Esophagus muscularis mucosa (tissue), 4 donors: ENCODE measurements at places on chromosomes 1 and 21. TPM values are rescaled to one million over a fixed set of nuclear protein-coding genes. Genes with fewer than 3 reads are reported as not detected.

DNA sequence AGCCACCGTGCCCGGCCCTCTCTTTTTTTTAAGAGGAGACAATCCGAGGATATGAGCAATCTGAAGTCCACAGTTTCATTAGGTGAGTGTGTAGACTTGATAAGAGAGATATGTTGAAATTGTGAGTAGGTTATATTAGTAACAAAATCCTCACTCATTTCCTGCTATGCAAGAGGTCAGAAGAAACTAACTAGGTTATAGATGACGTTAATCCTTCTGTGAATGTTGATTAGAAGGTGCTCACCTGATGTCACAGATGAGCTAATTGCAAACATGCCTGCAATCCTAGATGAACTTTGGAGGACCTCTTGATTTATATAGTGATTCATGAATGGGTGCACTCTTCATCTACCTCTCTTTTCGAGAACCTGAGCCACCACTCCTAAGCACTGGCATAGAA, 29.3 kb downstream of the NTMT2 start:
- DNase-seq, result no peak

TBX15 gene
- total RNA-seq, result 1.2 TPM

- no peak for DNase-seq
Observed at GRCh38 chr1:164699815-164700491, 141.0 kb downstream of the PBX1 start.

- no peak for DNase-seq
Observed at GRCh38 chr1:226738421-226738994, 574 bp downstream of the ITPKB start.

DNA sequence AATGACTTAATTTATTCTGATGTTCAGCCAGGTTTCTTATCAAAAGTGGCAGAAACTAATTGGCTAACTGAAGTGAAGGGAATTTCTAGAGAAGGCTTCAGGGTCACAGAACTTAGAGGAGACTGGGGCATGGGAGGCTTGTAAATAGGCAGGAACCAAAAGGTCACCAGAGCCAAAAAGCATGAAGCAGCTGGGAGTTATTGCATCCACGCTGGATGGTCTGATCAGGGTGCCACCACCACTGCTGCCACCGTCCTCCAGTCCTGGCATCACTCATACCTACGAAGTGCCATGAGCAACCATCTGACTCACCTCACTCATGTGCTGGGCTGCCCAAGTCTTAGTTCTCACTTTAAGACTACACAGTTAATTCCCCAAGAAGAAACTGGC, 82.5 kb upstream of the DPH5 start:
- DNase-seq, result no peak

PARK7 gene
- 215 TPM for total RNA-seq

GRCh38 chr1:39871796-39872195, 11.5 kb downstream of the TRIT1 start:
- DNase-seq, result no peak

DNA sequence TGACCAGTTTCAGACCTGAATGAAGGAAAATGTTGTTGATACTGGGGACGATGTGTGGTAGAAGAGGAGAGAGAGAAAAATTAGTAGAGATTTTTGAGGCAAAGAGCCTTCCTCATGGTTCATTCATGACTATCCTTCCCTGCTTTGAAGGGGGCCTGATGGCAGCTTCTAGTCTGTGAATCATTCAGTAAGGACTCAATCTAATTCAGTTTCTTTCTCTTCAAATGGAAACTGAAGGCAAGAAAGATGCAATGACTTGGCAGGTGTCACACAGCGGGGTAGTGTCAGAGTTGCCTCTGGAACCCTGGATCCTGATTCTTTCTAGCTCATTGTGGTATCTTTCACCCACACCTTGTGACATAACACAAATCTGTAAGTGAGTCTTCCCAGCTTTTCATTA, 14.9 kb upstream of the CD5L start:
- DNase-seq, result no peak

DNA sequence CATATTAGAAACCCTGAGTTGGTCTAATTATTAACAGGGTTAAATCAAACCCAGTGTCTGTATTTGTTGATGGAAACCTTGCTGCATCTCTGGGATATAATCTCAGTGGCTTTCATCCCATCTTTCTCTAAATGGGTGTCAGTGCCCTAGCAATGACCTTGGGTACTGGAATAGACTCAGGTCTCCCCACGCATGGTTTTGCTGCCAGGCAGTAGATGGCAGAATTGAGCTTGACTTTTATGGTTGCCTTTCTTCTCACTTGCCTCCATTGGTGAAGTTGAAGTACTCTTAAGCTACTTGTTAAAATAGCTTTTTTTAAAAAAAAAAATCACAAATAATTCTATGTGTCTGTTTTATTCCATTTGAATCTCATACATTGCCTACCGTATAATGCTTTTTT, 81.8 kb upstream of the HMCN1 start:
- no peak for DNase-seq
